ENCODE measurements at places on chromosomes 7 and 10.

DNA sequence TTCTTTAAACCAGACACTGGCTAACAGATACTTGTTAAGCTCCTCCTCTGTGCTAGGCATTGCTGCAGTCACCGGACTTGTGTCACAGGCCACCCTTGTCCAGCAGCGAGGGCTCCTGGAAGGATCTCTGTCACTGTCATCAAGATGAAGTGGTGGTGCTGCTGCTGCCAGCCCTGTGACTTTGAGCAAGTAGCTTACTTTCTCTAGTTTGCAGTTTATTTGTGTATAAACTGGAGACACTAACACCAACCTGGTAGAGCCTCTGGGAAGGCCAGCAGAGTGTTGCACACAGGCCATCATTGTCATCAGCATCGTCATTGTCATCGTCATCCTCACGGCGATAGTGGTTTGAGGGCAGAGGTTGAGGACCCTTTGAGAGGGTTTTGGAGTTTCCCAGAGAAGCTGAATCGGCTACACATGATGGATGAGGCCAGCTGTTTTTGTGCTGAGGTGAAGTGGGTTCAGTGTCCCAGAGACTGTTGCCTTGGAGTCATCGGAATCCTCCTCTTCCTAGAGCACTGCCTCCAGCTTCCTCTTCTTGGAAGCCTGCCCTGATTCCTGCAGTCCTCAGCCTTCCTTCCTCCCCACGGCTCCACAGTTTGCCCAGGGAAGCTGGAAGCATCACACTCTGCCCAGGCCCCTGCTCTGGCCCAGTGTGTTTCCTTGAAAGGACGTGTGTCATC, 128.4 kb downstream of the GRK5 start:
- no peak for DNase-seq

- DNase-seq, result no peak
These were observed 168.6 kb upstream of the SHH start for GRCh38 chr7:155980841-155981240.

GRCh38 chr7:44117801-44118429, 5.4 kb downstream of the POLD2 start:
- no peak for DNase-seq

- DNase-seq, result no peak
These were observed 73.2 kb upstream of the CCAR1 start for GRCh38 chr10:68647672-68648341.

Data from CD4-positive, alpha-beta T cell treated with Interferon alpha-2 for 1 hour (primary cell).